ENCODE measurements at places on chromosomes 2 and 18.

DNA sequence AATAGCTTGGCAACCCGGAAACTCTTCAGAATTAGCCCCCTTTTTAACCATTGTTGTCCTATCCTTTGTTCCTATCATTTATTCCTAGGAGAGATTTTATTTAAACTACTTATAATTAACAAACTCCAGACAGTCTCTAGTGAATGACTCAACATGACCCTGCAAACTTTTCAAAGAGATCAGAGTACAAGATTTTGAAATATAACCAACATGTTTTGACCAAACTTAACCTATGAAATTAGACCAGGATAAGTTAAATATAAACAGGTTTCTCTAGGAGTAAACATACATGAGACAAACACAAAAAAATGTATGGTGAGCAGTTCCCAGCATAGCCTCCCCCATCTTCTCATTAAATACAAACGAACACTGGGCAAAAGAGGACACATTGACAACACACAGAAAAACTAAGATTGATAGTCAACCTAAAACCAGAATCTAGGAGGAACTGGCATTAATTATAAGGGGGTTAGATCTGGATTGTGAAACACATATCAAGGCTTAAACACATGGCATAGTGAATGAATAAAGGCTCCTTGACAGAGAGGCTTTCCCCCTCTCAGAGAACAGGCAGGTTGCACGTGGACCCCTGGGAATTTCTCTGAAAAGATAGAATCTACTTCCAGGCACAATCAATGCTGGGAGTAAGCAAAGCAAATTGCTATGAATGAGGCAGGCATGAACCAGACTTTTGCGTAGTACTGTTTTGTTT lies 284.1 kb downstream of the IRS1 start:
- DNase-seq = no peak

DNA sequence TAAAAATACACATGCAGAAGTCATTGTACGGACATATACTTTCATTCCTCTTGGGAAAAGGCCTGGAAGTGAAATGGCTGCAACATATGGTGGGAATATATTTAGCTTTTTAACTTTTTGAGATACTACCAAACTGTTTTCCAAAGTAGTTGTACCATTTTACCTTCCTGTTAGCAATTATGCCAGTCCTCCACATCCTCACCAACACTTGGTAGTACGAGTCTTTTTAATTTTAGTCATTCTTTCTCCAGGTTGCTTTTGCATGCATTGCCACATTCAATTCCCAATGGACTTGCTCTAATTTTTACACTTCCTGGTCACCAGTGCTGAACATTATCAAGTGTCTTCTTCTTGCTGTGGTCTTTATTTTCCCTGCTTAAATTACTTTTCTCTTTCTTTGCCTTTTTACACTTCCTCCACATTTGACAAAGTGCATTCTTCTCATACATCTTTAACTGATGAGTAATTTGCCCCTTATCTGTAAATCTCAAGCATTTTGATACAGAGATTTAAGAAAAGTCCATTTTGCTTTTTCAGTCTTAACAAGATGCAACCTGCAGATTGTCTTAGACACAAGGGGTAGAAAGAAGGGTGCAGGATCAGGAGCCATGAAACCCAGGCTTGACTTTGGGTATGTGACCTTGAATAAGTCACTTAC lies 14.5 kb downstream of the VIT start:
- DNase-seq = no peak

DNA sequence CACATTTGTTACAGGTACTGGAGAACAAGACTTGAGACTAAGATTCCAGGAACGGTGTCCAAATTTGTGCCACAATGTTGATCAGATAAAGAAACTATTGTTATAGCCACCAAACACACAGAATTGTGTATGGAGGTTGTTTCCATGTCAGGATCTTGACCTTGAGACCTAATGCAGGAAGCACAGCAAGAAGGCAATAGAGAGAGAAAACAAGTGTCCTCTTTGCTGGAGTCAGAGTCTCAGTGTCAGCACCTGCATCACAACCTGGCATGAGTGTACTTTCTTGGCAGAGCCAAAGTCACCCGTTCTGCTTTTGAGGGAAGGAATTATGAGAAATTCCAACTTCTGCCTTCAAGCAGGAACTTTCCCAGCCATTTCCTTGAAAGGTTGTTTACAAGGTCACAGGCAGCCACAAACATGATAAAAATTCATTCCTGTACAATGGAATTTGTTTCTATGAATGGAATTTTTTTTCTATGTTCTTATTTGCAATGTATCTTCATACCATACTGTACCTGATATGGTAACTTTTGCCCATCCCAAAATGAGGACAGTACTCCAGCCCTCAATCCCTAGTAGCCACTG lies 118.4 kb downstream of the PKP4 start:
- DNase-seq = no peak

- no peak for DNase-seq
Measured at GRCh38 chr2:30306522-30306921, 75.2 kb downstream of the LBH start.

GRCh38 chr18:23574611-23575308 lies 11.5 kb downstream of the NPC1 start:
- DNase-seq = no peak
